ENCODE measurements at places on chromosomes 1 and 21.

DNA sequence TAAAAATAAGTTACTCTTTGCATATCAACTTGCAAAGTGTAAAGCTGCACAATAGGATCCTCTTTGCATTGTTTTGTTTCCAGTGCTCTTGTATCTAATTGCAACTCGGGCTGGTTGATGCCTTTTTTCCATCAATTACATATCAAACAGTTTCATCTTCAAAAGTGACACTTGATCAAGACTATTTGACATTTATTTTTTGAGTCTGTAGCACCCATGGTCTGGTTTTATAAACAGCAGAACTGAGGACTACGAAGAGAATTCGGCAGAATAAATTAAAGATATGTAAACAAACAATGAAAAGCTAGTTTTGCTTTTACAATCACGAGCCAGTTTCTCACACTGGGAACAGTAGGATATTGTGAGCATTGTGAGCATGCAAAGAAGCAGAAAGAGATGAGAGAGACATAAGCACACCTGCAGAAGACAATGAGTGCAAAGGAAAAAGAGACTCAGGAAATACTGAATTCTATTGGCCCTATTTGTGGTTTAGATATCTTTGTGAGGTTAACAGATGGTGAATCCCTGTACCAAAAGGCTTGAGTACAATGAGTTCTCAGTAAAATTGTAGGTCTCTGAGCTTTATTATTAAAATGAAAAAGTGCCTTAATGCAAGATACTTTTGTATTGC is 45.4 kb downstream of the RPL5 start:
- no peak for DNase-seq

- DNase-seq = peak; percentile 34
These were observed at the start of gene SLC6A9 for GRCh38 chr1:44031252-44032169. TSS of gene SLC6A9 (minus strand) at chr1:44031462. CDS start at chr1:44024277, 7,185 bp downstream.

DNA sequence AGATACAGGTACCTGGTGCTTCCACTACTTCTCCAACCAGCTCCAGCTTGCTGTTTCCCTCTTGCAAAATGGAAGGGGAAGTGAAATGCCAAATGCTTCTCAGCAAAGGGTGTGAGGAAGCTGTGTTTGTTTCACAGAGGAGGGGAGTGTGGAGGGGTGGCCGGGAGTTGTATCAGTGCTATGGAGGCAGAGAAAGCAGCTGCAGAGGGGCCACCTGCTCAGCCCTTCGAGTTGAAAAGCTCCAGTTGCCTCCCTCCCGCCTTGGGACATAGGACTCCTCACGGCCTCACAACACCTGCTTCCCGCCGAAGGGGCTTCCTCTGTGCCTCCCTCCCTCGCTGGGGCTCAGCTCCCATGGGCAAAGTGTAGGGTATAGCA is 12.1 kb upstream of the LINGO4 start:
- no peak for DNase-seq

DNA sequence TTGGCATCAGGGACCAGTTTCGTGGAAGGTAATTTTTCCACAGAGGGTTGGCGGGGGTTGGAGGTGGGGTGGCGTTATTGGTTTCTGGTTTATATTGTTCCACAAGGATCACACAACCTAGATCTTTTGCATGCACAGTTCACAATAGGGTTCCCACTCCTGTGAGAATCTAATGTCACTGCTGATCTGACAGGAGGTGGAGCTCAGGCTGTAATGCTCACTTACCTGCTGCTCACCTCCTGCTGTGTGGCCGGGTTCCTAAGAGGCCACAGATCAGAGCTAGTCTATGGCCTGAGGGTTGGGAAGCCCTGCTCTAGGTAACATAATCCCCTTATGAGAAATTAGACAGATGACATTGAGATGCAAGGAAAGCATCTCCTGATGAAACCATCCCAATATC is 12.6 kb downstream of the GBP5 start:
- no peak for DNase-seq

GRCh38 chr21:35234725-35235124 is 185.6 kb upstream of the RUNX1 start:
- DNase-seq = peak; percentile 54

DNA sequence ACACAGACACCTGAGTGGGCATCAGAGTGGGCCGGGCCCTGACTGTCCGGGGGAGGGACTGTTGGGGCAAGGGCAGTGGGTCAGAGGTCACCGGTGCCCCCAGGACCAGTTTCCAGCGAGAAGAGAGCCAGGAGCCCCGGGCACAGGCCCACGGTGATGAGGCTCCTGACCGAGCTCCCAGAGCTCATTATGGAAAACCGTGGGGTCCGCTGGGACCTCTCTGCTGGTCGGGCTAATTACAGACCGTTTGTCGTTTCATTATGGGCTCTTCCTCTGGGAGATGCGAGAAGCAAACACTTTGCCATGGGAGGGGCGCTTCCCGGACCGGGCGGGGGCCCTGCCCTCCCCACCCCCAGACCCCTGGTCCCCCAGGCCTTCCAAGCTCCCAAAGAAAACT is 12.0 kb upstream of the TTLL10 start:
- DNase-seq = no peak

DNA sequence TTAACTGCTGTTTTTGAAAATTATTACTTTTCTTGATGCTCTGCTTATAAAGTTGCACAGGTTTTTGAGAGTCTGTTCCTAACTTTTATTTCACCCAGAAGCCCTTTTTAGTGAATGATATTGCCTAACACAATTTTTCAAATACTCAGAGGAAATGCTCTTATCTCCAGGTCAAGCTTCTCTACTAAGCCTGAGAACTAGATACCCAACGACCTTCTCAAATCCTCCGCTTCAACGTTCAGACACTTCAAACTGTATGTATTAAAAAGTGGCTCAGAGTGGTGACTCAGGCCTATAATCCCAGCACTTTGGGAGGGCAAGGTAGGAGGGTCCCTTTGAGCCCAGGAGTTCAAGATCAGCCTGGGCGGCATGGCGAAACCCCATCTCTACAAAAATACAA is 88.5 kb downstream of the ASH1L start:
- no peak for DNase-seq

DNA sequence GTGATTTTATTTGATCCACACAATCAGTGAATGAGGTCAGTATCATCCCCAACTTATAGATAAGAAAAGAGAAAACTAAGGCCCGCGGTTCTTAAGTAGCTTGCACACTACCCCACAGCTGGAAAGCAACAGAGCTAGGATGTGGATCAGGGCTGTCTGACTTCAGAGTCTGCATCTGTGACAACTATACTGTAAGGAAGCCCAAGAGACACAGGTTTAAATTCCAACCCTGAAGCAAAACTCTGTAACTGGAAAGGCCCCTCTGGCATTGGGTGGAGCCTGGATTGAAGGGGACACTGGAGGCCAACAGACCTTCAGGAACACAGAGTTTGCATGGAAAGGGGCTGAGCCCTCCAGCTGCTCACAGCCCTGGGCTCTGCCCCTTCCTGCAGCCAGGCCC is 40.2 kb downstream of the LGR6 start:
- no peak for DNase-seq

DNA sequence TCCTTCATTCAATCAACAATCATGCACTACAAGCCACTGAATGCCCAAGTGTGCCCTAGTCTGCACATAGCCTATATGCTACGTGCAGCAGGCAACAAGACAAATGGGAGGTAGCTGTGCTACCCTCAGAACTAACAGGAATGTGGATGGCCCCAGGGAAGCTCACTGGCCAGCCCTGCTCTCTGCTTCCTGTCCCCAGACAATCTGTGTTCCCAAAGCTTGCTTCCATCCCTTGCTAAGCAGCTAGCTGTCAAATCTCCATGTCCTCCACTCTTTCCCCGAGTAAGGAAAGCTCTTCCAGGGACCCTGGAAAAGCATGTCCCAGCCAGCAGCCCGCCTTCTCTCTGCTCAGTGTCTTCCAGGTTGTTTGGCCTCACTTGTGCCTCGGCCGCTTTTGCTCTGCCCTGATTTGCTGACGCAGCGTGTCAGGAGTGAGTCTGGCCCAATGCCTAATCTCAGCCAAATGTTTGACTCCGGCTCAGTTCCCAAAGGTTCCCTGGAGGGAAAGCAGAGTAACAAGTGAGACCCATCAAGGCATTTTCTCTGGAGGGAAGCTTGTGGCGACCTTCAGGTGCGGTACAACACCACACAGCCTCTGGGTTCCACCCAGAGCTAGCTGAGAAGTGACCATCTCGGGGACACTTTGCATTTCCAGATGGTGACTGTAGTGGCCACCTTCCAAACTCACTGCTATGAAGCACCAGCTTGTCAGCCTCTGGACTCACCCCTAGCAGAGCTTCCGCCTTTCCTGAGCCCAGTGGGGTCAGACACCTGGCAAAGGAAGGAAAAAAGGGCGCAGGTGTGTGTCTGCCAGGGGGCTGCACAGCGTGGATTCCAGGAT is 243.4 kb downstream of the RHOU start:
- DNase-seq = no peak

- peak; percentile 68 for DNase-seq
These were observed 60.0 kb upstream of the GRIK3 start for GRCh38 chr1:37094302-37094701.

DNA sequence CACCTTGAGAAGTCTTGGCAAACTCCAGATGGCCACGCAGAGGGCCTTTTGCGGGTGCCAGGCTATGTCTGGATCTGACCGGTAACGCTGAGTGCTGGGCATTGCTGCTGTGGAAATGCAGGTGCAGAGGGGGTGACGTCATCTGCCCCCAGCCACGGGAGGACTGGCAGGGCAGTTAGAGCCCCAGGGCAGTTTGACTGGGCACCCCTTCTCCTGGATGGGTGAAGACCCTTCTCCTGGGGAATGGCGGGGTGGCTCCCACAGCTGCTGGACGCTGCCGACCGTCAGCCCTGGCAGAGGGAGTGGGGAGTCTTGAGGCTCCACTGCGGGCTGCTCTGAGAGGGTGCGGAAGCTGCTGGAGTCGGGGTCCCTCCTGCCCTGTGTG is 12.6 kb upstream of the EDN2 start:
- no peak for DNase-seq

DNA sequence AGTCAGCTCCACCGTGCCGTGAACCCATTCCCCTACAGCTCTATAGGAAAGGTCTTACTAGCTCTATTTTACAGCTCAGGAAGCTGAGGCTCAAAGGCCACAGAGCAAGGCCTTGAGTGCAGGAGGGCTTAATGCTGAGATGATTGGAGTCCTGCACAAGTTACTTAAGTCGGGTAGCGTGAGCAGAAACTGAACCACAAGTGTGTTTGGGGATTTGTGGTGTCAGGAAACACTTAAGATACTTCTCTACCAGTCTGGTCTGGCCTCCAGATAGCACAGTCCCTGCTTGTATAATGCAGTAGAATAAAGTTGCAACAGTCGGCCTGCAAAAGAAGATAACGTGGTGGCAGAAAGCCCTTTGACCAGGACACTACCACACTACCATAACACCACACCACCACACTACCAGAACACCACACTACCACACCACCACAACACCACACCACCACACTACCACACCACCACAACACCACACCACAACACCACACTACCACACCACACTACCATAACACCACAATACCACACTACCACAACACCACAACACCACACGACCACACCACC is 118.1 kb downstream of the SPSB1 start:
- DNase-seq = peak; percentile 93

GRCh38 chr1:220702733-220703270 is 12.6 kb downstream of the C1orf115 start:
- DNase-seq = no peak

GRCh38 chr21:33374450-33375096 is 28.6 kb upstream of the IFNGR2 start:
- peak; percentile 77 for DNase-seq

DNA sequence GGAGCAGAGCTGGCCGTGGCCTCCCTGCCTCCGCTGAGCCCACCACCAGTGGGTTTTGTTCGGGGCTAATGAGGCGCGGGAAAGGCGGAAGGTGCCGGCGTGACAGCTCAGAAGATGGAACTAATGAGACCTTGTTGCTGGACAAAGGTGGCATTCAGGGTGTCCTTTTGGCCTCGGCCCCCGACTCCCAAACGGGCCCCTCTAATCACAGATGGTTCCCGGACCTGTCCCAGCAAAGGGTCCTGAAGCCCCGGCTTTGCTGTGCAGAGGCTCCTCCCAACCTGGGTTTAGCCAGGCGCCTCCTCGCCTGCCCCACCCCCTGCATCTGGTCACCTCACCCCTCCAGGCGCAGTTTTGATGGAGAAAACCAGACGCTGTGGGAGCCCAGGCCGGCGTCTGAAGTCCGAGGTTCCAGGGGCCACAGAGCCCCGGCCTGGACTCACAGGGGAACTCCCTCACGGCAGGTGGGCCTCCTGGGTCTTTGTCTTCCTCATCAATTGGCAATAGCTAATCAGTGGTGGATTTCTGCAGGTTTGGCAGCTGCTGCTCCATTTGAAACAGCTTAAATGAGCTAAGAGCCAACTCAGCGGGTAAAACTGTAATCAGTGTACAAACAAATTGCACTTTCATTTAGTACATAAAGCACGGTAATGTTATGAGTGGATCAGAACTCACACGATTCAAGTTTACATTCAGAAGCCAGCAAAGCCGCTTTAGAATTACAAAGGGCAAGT is 44.3 kb upstream of the ADARB1 start:
- no peak for DNase-seq

DNA sequence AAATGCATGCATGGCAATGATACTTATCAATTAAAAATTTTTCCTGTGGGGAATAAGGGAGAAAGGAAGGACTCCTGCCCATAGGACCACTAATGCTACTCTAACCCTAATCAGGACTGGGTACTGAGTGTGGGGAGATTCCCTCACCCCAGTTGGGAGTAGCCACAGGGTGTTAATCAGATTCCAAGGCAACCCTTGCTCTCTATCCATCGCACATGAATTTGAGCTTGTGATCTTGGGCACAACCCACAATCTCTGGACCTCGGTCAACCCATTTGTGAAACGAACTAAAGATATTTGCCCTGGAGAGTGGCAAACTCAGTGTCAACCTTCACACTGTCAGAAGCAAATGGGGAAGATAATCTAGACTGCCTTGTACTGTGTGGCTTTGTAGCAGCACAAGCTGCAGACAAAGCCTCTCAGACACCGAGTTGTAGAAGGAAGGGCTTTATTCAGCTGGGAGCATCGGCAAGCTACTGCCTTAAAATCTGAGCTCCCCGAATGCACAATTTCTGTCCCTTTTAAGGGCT is 69.5 kb downstream of the SERINC2 start:
- DNase-seq = no peak

DNA sequence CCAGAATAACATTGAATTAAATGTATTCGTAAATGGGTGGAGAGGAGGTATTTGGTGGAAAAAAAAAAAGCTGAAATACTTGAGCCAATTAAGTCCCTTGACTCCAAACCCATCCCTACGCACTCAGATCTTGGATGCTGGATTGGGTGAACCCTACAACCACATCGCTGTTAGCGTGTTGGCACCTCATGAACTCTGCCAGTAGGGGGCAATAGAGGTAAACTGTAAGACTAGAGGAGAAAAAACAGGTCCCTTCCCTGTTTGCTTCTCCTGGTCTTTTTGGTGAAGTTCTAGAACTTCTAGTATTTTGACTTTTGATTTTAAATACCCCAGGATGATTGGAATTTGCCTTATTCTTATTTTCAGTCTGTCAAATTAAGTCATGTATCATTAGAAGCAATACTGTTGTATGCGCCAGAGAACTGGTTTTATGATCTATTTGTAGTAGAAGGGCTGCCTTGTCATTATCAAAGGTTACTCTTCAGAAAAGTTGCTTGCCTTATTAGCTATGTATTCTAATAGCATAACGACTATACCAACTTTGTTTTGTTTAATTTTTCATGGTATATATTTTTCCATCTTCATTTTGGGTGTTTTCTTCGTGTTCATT is 1.9 kb upstream of the OR13G1 start:
- DNase-seq = peak; percentile 60
